ENCODE measurements at places on chromosomes 5 and 9. TPM values are rescaled to one million over a fixed set of nuclear protein-coding genes. Genes with fewer than 3 reads are reported as not detected.

- H3K4me3 ChIP-seq = no peak overlapping the region
- no peak for DNase-seq
- H3K36me3 ChIP-seq = no peaks in the 10 kb centered on the region
- H3K27ac ChIP-seq = no peak overlapping the region
- no peaks in the 10 kb centered on the region for H3K4me1 ChIP-seq
Measured at GRCh38 chr9:24436761-24437160, 108.9 kb downstream of the IZUMO3 start.

- H3K27me3 ChIP-seq = no peaks in the 10 kb centered on the region
- H3K4me3 ChIP-seq = no peak overlapping the region
- H3K27ac ChIP-seq = no peak overlapping the region
- no peak for DNase-seq
Measured at GRCh38 chr5:167638816-167639215, 652.6 kb upstream of the WWC1 start.

GRCh38 chr9:133126697-133127339 lies 5.8 kb upstream of the RALGDS start:
- H3K27ac ChIP-seq = peak overlapping the region; percentile 100
- H3K36me3 ChIP-seq = no peaks in the 10 kb centered on the region
- peaks cover 85% of the 10 kb centered on the region for H3K4me1 ChIP-seq
- no peak for DNase-seq
- H3K27me3 ChIP-seq = no peaks in the 10 kb centered on the region
- no peak overlapping the region for H3K4me3 ChIP-seq

- H3K36me3 ChIP-seq = no peaks in the 10 kb centered on the region
- no peaks in the 10 kb centered on the region for H3K27me3 ChIP-seq
- no peak overlapping the region for H3K4me3 ChIP-seq
- no peak overlapping the region for H3K27ac ChIP-seq
Measured at GRCh38 chr9:74800226-74800625, 87.5 kb downstream of the TRPM6 start.

DNA sequence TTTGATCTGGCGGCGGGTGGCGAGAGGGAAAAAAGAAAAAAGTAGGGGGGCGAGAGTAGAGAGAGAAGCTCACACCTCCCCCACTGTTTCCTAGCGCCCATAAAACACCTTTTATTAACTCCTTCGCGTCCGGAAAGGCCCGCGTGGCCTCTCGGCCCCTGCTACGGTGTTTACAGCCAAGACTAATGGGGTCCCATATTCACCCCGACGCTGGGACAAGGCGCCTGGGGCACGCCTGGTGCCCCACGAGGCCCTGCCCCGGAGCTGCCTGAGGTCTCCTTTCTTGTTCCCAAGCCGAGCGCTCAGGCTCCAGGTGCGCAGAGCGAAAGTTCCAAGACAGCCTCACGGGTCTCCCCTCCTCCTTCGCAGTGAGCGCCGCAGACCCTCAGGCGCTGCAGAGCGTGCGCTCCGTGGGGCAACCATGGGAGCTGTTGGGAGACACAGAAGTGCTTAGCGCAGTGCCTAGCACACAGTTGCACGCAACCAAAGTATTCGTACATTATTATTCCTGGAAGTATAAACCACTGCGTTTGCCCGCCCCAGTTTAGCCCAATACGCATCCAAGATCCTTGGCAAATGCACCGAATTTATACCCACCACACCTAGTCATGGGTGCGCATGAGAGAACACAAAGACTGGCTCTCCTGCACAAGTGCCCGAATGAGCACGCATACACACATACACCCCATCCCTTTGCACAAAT lies 4.3 kb downstream of the HAND1 start:
- H3K4me1 ChIP-seq = peaks cover 52% of the 10 kb centered on the region
- DNase-seq = no peak
- H3K27me3 ChIP-seq = peaks cover 75% of the 10 kb centered on the region
- H3K36me3 ChIP-seq = no peaks in the 10 kb centered on the region
- H3K27ac ChIP-seq = no peak overlapping the region

GRCh38 chr5:138029501-138029900 lies 3.4 kb downstream of the FAM13B start:
- H3K4me1 ChIP-seq = peaks cover 67% of the 10 kb centered on the region
- no peaks in the 10 kb centered on the region for H3K27me3 ChIP-seq
- no peak for DNase-seq
- H3K4me3 ChIP-seq = no peak overlapping the region
- H3K27ac ChIP-seq = no peak overlapping the region
- no peaks in the 10 kb centered on the region for H3K36me3 ChIP-seq

PRRX2 gene
- 0.35 TPM for total RNA-seq

CATSPER3 gene
- 0.18 TPM for total RNA-seq

TNC gene
- 1.4 TPM for total RNA-seq
